Cortex of kidney (tissue), 1 donor: ENCODE measurements at places on chromosomes 6 and 20.

GRCh38 chr20:31496761-31497295 lies 17.4 kb upstream of the HM13 start:
- DNase-seq, result no peak

GRCh38 chr6:155154158-155154830 lies 109.5 kb upstream of the CLDN20 start:
- no peak for DNase-seq

DNA sequence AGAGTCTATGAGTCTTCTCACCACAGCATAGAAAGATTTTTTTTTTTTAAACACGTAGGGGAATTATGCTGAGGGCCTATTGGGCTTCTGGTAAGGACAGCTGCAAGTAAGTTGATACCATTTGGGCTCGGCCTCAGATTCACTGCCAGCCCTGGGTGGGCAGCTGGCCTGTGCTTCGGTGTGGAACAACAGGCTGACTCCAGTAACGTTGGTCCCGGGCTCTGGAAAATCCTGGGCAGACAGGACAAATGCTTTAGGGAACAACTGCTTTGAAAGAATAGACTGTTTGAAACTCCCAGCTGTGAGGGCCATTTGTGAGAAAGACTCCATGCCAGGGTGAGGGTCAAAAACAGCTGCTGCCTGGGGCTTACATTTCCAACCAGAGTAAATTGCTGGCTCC lies 366.5 kb downstream of the QKI start:
- no peak for DNase-seq

DNA sequence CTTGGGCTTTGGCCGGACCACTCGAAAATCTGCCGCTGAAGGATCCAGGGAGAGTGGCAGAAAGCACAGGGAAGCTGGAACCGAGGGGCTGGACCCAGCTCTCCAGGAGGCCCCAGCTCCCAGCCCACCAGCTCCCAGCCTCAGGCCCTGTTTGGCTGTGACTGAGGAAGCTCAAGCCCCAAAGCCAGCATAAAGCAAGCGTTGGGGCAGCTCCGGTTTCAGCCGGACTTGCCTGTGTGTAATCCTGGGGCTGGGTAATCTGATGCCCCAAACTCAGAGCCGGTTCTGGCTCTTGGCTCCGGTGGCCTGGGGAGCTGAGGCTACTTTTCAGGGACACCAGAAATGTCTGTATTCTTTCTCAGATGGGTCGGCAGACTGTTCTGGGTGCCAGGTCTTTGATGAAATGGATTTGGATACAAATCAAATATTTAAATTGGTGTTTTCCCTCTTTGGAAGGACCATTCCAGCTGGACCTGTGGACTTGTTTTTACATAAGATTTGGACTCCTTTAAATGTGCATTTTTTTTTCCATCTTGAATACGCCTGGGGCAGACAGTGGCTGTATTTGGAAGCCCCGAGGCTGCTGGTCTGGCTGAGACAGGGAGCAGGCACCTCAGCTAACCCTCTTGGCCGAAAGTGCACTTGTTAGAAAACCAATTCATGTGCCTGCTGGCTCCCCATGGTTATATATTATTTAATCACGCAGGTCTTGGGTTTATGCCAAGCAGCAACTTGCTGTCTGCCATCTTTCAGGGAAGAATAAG lies 29.7 kb downstream of the RPP40 start:
- no peak for DNase-seq

GRCh38 chr6:44725070-44725469 lies 337.6 kb downstream of the CDC5L start:
- no peak for DNase-seq

DNA sequence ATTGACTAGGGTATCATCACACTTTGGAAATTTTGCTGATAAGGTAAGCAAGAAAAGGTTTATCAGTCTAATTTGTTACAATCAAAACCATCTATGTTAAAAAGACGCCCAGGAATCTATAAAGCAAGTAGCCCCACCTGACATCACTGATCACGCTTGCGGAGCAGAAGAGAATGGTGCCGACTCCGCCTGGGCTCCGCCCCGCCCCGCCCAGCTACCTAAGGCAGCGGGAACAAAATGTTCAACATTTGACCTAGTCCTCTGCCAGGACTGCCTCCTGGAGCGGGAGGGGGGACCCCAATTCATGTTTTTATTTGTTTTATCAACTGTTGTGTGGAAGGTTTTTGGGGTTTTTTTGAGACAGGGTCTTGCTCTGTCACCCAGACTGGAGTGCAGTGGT lies 520.5 kb downstream of the PREX1 start:
- no peak for DNase-seq

GRCh38 chr6:113433335-113433991 lies 423.7 kb upstream of the MARCKS start:
- DNase-seq, result no peak

GRCh38 chr6:165963750-165964149 lies 203.9 kb downstream of the TBXT start:
- no peak for DNase-seq

GRCh38 chr6:139545206-139546105 lies 171.0 kb upstream of the CITED2 start:
- DNase-seq, result no peak

- DNase-seq, result no peak
Measured at GRCh38 chr6:11771473-11772048, 7.0 kb downstream of the ADTRP start.

DNA sequence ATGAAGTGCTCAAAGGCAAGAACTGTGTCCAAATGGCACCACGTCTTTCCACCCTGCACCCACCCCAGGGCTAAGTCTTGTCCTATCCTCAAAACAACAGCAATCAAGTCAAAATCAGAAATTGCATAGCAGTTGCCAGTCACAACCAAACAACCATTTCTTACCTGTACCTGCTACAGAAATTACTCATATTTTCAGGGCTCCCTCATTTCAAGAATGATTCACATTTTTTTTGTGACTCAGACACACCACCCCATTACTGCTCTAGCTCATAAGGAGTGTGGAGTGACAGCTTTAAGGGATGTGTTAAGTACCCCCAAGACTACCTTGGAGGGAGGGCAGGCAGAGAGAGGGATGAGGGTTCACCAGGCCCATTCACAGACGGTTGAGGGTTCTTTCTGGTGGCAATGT lies 111.7 kb downstream of the TRERF1 start:
- DNase-seq, result no peak

GRCh38 chr6:27205375-27206278 lies 41.9 kb upstream of the PRSS16 start:
- DNase-seq, result no peak

DNA sequence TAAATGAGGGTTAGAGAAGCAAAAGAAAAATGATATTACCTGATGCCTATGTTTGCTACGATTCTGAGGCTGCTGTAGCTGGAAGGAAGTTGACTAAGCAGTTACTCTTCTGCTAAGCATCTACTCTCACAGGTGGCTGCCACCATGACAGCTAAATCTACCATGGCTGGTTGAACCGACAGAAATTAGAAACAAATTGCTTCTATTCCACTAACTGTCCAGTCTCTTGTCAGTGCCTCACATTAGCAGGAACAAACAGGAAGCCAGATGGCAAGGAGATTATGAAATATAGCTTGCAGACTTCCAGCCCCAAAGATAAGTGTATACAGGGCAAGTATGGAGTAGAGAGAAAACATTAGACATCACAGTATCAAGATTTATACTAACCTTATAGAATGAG lies 59.4 kb upstream of the TMEM200A start:
- DNase-seq, result no peak

- DNase-seq, result no peak
Measured at GRCh38 chr6:24100770-24101155, 25.3 kb upstream of the NRSN1 start.

GRCh38 chr6:137660296-137660731 lies 166.1 kb upstream of the OLIG3 start:
- no peak for DNase-seq

DNA sequence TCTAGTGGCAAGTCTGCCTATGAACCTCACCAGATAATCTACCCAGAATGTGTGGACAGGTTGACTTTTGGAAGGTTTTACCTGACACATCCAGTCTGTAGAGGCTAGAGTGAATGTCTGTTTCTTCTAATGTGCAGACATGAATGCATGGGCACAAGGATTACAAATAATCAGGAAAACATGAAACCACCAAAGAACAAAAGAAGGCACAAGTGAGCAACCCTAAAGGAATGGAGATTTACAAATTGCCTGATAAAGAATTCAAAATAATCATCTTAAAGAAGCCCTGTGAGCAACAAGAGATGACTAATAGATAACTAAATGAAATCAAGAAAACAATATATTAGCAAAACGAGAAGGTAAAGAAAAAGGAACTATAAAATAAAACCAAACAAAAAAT lies 876.1 kb upstream of the ADGRB3 start:
- DNase-seq, result no peak

DNA sequence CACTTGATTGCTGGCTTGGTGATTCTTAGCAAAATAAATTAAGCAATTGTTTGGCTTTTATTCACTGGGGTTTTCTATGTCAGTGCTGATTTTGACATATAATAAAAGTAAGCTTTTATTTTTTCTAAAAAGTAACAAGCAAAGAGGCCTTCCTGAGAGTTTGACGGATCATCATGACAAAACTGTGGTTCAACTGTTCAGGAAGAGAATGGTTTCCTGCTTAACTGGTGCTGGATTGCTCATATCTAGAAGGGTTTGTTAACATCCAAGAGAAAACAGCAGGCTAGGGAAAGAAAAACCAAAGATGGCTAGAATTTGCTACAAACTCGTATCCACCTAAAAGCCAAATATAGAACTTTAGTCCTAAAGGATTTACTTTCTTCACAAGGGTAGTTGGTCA lies 21.2 kb downstream of the SERPINB1 start:
- no peak for DNase-seq

GRCh38 chr20:58826271-58826670 lies 24.4 kb downstream of the GNAS-AS1 start:
- DNase-seq, result no peak
